HFFc6 (cell line): ENCODE measurements at places on chromosomes 7 and 10. TPM values are rescaled to one million over a fixed set of nuclear protein-coding genes. Genes with fewer than 3 reads are reported as not detected.

- peak; percentile 5 for DNase-seq
Observed at GRCh38 chr10:127349737-127350136, 153.3 kb upstream of the INSYN2A start.

- no peak for DNase-seq
Observed at GRCh38 chr7:141702047-141702567, at the start of gene DENND11. DENND11 (minus strand) TSS chr7:141702166; CDS start chr7:141702153, 13 bp downstream.

DNA sequence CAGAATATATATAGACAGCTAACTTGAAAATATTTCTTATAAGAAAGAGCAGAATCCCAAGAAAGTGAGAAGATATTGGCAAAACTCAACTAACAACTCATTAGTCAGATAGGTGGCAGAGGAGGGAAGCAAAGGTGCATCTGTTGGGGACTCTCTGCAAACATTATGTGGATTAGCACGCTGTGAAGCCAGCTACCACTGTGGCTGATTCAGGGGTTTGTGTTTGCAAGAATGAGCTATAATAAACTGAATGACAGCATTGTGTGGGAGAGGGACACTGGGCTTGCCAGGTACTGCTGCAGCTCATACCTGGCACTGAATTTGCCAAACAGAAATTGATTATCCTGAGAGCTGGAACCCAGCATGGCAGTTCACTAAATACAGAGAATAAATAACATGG, 170.3 kb upstream of the MINDY3 start:
- DNase-seq = no peak

- no peak for DNase-seq
Observed at GRCh38 chr7:96671854-96672253, 37.8 kb downstream of the SEM1 start.

GRCh38 chr7:93715234-93715633, 140.7 kb upstream of the CALCR start:
- peak; percentile 9 for DNase-seq

The HOGA1 gene
- 0.27 to 0.53 TPM (median 0.51 TPM) in 3 replicates for total RNA-seq

DNA sequence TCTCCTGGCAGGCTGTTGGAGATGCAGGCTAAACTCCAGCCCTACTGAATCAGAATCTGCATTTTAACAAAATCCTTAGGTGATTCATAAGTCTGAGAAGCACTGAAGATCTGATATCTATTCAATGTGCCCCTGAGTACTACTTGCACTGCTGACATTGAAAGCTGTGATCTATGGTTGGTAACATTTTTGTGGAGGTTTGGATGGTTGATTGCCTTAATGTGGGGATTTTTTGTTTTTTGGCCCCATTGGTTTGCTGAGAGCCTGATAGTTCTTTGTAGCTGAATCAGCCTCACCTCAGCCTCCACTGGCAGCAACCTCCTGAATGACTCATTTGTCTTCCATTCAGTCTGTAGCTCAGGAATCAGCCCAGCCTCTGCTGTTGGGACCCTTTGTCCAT, 14.7 kb upstream of the LRRN3 start:
- DNase-seq = peak; percentile 40

The KCP gene
- 0.07 TPM in 1 of 3 replicates, not detected in the others for total RNA-seq

DNA sequence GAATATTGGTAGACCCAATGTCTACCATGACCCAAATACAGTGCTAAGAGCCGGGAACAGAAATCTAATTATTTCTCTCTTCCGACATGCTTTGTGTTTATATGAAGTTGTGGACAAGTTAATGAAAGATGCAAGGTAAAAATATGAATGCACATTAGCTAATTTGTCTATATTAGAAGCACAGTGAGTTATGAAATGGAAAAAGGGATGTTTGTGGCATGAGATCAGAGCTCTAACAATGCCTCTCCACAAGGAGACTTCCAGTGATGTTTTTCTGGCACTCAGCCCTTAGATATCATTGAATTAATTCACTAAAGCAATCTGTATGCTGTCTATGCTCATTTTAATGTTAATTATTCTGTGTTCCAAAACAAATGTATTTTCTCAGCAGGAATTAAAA, 897.2 kb downstream of the CNTNAP2 start:
- no peak for DNase-seq

- no peak for DNase-seq
Observed at GRCh38 chr7:135076882-135077281, 71.0 kb upstream of the TMEM140 start.

GRCh38 chr7:111642373-111642772, 80.1 kb upstream of the IMMP2L start:
- no peak for DNase-seq

GRCh38 chr7:26584326-26584725, 280.1 kb downstream of the SKAP2 start:
- DNase-seq = no peak
